ENCODE measurements at places on chromosomes 11 and 22. TPM values are rescaled to one million over a fixed set of nuclear protein-coding genes. Genes with fewer than 3 reads are reported as not detected.

GRCh38 chr11:111298413-111299100 lies at the start of gene POU2AF3:
TSS of gene POU2AF3 (plus strand) at chr11:111298546. CDS start at chr11:111298582, 36 bp downstream.
- DNase-seq: no peak

DNA sequence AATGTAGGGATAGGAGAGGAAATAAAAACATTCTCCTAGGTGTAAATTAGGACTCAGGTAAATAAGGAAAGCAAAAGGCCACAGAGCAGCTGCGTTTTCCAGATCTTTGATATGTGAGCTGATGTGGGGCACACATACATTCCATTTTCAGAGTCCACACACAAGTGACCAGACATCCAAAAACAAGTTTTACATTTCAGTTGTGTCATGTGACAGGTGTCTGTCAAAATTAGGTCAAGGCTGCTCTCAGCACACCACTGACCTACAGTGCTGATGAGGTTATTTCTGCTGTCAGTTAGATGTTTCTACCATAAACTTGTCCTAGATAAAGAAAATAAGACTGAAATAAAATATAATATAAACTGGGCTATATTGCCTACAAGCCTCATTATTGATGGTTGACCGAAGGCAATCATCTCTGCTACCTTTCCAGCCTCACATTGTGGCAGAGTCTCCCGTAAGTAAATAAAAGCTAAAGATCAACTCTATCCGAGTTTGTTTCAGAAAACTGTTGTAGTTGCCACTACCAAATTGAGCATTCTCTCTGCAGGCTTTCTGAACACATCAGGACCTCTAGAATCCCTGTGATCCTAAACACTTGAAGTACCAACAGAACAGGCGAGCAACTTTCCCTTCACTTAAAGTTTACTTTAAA lies 7.9 kb downstream of the ARHGAP20 start:
- no peak for DNase-seq

GRCh38 chr11:27908621-27909020 lies 199.3 kb downstream of the KIF18A start:
- no peak for DNase-seq

CNGA4 gene
- total RNA-seq: not detected

APOL4 gene
- total RNA-seq: not detected

DNA sequence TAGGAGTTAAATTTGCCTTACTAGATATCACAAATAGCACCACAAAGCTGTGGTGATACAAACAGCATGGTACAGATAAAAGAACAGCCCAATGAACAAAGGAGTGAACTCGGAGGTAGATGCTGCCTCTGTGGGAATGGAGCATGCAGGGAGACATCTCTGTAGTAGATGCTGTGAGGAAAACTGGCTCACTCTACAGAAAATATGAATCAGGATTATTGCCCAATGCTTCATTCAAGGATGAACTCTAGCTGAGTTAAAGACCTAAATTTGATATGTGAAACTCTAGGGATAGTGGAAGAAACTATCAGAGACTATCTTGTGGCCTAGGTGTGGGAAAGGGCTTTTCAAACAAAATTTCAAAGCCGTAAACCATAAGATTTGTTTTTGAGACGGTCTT lies 15.3 kb upstream of the CAPN5 start:
- no peak for DNase-seq

KCTD14 gene
- total RNA-seq: 0.96 TPM

IGSF9B gene
- total RNA-seq: 162 TPM

PARVG gene
- 19.9 TPM for total RNA-seq

- no peak for DNase-seq
Observed at GRCh38 chr11:2377511-2378443, 667 bp downstream of the CD81 start.

DNA sequence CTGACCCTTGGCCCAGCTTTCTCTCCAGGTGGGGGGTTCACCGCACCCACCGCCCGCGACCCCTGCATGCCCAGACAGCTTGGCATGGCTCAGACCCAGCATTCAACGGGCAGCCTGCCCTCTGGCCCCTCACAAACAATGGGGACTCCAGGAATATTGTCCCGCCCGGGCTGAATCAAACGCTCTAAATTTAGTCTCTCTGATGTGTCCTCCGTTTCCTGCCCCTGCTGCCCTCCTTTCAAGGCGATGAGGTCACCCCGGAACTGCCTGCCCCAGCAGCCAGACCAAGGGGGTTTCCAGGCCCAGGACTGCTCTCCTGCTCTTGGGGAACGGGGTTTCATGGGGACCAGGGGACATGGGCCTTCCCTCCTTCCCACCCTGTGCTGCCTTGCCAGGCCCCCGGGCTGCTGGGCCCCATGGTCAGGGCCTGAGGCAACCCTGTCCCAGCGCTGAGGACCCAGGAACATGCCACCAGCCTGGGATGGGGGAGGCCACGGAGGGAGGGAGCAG lies 10.1 kb upstream of the PDGFB start:
- peak; percentile 37 for DNase-seq

- no peak for DNase-seq
Observed at GRCh38 chr11:13784855-13785254, 116.4 kb downstream of the FAR1 start.
